ENCODE measurements at places on chromosomes 12 and 14. TPM values are rescaled to one million over a fixed set of nuclear protein-coding genes. Genes with fewer than 3 reads are reported as not detected.

TCP11L2 gene
- 22.2 TPM for total RNA-seq

CYP27B1 gene
- total RNA-seq, result 0.65 TPM

SERPINA3 gene
- 0.61 TPM for total RNA-seq

RASSF9 gene
- total RNA-seq, result 1.2 TPM
